ENCODE measurements at places on chromosomes 3 and 15. TPM values are rescaled to one million over a fixed set of nuclear protein-coding genes. Genes with fewer than 3 reads are reported as not detected.

DNA sequence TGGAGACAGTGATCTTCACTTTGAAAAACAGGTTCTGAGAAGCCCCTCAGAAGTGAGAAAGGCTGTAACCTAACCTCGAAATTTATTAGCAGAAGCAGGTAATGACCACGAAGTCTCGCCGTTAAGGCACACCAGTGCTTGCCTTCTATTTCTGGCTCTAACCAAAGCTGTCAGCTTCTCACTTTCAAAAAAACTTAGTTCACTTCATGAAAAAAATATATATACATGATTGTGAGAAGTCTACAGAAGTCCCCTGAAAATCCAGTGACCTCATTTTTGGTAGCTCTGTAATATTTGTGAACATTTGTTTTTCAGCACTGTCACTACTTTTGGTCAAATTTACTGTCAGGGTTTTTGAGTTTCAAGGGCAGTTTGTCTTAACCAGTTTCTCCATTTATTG, 19.1 kb upstream of the AKAP13 start:
- no peak for DNase-seq

DNA sequence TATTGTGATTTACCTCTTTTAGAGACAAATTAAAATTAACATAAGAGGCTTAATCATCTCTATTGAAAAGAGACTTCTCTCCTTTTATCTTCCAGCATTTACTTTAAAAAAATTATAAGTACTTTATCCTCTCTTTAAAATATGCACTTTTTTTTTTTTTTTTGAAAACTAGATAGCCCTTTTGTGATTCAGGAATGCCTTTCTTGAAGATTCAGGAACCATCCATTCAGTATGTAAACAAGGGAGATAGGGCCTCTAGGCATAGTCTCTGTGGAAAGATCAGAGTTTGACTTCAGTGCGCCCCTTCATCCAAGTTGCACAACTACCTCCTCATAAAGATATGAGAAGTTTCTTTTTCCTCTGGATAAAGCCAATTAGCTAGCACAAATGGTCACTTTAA, 1163.7 kb downstream of the SI start:
- no peak for DNase-seq

- no peak for DNase-seq
These were observed 7.5 kb upstream of the MAN2A2 start for GRCh38 chr15:90895571-90896117.

GRCh38 chr3:172339892-172340291, 108.4 kb downstream of the GHSR start:
- no peak for DNase-seq

GRCh38 chr15:32853592-32853991, 135.8 kb downstream of the GREM1 start:
- DNase-seq, result no peak

DNA sequence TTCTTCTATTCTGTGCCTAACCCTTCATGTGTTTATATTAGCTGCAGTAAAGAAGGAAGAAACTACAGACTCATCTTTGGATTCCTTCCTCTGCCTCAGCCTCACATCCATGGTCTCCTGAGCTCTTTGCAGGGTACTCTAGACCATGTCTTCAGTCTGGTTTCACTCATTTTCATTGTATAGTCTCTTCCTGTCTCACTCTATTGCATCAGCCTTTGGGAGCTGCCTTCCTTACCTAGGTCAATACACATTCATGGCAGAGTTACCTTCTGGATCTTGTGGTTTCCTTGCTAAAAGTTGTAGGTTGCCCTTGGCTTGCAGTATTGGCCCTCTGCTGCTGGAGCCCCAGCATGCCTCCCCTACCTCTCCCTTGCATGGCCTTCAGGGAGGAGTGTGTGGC, 31.5 kb upstream of the SCAANT1 start:
- DNase-seq, result no peak

DNA sequence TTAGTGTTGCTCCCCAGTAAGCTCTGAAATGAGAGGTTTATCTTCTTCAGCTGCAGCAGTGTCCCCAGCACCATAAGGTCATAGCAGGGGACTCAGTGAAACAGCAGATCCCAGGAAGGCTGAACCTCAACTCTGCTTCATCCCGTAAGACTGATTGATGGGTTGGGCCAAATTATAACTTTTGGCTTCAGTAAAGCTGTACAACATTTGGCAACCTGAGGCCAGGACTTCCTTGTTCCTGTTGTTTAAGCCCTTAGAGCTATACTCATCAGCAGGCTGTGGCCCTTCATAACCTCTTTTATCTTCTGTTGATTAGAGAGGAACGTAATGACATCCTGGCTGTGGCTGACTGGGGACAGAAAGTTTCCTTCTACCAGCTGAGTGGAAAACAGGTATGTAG, 29.0 kb downstream of the IFT122 start:
- DNase-seq, result no peak

- peak; percentile 33 for DNase-seq
These were observed 201.3 kb upstream of the PRICKLE2 start for GRCh38 chr3:64426551-64426950.

DNA sequence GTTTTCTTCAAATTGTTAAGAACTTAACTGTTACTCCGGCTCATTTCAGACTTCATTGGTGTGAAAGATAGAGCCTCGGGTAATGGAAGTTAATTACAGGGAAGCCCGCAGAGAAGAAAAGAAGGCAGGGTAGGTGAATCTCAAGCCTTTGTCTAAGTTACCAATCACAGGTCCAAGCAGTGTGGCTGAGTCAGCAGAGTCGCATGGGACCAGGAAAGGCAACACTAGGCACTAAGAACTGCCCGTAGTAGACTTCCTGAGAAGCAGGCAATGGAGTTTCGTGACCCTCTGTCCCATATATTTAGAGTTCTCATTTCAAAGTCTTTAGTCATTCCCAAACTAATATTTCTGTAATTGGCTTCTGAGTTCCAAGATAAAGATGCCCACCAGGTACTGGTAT, 122.9 kb upstream of the STT3B start:
- DNase-seq, result no peak

- DNase-seq, result no peak
These were observed 173.7 kb upstream of the CRBN start for GRCh38 chr3:3353153-3353552.

GRCh38 chr3:160765211-160765610, 9.2 kb downstream of the PPM1L start:
- DNase-seq, result no peak

GRCh38 chr3:39407259-39407629, 724 bp downstream of the RPSA start:
- DNase-seq, result no peak

DNA sequence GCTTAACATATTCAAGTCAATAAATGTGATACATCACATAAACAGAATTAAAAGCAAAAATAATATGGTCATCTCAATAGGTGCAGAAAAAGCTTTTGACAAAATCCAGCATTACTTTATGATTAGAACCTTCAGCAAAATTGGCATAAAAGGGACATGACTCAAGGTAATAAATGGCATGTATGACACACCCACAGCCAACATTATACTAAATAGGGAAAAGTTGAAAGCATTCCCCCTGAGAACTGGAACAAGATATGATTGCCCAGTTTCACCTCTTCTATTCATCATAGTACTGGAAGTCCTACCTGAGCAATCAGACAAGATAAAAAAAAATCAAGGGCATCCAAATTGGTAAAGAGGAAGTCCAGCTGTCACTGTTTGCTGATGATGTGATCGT, 594.7 kb downstream of the DIPK2A start:
- no peak for DNase-seq

DNA sequence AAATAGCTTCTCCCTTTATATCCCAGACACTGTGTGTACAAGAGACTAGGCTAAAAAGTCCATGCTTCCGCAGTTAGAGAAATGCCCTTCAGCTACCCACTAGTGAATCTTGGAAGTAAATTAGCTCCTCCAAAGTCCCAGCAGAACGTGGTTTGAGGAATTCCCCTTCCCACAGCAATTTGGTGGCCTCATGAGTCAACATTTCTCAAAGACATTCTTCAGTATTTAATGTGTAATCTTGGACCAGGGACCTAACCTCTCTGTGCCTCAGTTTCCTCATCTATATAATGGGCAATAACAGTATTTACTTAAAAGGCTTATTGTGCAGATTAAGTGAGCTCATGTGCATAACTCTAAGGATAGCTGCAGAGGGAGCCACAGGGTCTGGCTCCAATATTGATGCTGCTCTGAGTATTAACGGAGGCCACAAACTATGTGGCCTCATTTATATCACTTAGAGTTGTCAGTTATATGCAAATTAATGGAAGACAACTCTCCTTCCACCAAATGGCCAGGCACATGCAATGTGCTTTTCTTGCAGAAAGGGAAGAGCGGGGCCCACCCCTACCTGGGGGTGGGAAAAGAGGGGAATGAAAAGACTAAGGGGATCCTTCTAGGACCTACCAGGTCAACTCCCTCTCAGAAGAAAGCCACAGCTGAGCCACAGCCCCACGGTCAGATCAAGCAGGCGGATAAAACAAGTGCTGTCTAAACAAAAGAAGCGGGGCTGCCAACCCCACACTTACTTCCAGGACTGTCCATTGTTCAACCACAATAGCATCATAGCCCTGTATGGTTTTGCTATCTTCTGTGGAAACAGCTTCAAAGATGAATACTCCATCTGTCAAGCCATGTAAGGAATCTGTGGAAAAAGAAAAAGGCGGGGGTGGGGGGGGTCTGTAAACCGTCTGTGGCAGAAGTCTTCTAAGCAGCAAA, 92.4 kb downstream of the OXNAD1 start:
- DNase-seq, result no peak

DNA sequence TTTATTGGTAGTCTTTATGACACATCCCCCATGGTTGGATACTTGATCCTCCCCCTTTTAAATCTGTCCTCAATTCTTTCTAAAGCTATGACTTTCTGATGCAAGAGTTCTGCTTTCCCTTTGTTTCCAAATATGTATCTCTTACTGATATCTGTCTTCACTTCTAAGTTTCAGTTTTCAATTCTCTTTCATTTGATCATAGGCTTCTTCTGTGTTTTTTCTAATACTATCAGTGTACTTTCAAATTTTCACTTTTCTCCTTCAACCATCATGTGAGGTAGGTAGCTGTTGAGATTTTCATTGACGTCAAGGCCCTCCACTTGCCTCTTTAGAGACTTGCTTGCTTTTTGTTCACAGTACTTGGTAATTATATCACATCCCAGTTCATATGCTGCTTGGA, 436.5 kb downstream of the CNTN4 start:
- no peak for DNase-seq

DNA sequence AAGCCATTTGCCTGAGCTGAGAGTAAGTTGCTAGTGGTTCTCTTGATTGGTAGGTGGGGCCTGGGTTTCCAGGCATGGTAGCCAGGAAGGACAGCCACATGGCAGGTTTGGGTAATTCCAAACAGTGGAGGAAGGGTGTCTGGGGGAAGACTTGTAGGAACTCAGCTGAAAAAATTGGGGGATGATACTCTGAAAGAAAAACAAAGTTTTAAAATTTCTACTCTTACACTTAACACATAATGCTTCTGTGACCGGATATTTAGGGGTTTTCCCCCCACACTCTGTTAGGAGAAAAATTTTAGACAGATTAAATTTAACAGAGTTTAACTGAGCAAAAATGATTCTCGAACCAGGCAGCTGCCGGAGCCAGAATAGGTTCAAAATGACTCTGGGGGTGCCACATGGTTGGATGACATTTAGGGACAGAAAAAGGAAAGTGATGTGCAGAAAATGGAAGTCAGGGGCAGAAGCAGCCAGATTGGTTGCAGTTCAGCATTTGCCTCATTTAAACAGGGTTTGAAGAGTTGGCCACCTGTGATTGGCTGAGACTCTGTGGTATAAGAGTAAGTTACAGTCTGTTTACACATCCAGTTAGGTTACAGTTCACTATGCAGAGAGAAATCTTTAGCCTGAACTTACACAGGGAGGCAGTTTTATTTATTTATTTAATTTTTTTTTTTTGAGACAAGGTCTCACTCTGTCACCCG, 8.1 kb downstream of the B2M start:
- DNase-seq, result no peak

GRCh38 chr15:82040390-82040789, 5.4 kb downstream of the MEX3B start:
- no peak for DNase-seq

- DNase-seq, result no peak
These were observed 97.8 kb upstream of the MEF2A start for GRCh38 chr15:99467853-99468464.

DNA sequence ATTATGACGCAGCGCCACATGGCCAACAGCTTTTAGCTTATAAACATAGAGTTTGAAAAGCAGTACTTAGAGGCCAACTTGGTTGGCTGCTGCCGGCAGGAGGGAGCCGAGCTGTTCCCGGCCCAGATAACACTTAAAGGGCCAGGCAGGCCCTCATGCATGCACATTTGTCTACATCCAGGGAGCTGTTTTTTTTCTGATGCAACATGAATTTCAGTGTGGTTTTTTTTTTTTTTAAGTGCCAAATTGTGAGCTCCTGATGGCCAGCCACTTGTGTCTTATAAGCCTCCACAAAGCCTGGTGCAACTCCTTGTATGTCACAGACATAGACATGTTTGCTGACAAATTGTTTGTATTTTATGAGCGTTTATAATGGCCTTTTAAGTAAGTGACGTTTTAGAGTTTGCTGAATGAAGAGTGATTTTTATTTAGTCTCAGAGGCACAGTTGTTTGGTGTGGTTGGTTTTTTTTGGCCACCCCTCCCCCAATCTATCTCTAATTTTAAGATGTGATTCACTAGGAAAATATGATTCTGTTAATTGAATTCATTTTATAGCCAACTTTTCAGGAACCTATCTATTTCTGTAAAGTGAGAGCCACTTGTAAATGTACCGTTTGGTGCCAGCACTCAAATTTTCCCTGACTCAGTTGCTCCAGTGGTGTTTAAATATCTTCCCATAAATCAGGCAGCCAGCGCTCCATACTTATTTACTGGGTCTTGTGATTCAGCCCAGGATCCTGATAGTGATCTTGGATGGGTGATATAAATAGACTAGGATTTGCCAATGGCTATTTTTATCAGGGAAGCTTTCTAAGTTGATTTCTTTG, 134.3 kb downstream of the VGLL4 start:
- peak; percentile 59 for DNase-seq

DNA sequence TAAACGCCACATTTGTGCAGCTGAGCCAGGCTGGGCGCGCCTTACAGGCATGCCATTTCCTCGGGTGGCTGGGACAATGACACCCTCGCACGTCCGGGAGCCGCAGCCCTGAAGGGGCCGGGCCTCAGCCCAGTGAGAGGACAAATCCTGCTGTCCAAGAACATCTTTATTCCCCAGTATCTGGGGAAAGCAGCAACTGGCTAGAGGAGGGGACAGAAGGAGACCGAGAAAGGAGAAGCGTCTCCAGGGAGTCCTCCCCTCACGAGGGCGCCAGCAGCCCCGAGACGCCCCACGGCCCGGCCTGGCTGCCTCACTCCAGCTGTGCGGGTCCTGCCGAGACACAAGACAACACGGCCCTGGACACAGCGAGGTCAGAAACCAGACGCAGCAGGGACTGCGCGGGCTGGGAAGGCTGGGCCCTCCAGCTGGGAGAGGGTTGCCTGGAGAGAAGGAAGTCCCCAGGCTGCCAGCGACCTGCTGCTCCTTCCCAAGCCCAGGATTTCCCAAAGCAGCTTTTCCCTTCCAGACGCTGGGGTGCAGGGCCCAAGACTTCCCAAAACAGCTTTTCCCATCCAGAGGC, 130.2 kb downstream of the CHSY1 start:
- DNase-seq, result no peak

Gene ZIC4
- total RNA-seq, result not detected

Gene UBXN7
- 38.1 TPM for total RNA-seq

Gene SERPINI2
- 3.9 TPM for total RNA-seq

Gene DNAH1
- total RNA-seq, result 3.5 TPM

Gene VGLL3
- 36.2 TPM for total RNA-seq

Gene AHSG
- 0.26 TPM for total RNA-seq

Gene ADGRG7
- 0.11 TPM for total RNA-seq

Gene ALDH1A2
- 36.0 TPM for total RNA-seq

Gene CFAP91
- total RNA-seq, result 2.6 TPM

Gene TMPRSS7
- not detected for total RNA-seq

Gene HTR3E
- not detected for total RNA-seq

Gene LYZL4
- total RNA-seq, result not detected

Gene SOX14
- not detected for total RNA-seq

Gene PRICKLE2
- 89.7 TPM for total RNA-seq

Data from urinary bladder (tissue), 4 donors.